SJCRH30 (cell line): ENCODE measurements at places on chromosomes 1 and 21.

DNA sequence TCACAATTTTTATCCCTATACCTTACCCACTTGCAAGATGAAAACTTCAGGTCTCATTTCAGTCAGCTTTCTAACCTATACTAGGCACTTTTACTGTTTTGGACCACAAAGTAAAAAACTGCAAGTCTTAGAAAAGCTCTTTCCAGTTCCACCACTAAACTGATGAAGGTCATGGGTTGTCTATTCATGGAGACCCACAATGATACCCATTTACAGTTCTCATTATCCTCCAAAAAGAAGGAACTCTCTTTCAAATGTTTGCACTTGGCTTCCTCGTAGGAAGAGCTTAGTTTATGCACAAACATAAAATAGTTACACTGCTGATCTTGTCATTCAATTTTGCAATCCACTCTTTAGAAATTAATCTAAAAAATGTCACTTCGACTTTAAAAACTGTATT lies 9.3 kb downstream of the ZNF281 start:
- DNase-seq, result no peak

DNA sequence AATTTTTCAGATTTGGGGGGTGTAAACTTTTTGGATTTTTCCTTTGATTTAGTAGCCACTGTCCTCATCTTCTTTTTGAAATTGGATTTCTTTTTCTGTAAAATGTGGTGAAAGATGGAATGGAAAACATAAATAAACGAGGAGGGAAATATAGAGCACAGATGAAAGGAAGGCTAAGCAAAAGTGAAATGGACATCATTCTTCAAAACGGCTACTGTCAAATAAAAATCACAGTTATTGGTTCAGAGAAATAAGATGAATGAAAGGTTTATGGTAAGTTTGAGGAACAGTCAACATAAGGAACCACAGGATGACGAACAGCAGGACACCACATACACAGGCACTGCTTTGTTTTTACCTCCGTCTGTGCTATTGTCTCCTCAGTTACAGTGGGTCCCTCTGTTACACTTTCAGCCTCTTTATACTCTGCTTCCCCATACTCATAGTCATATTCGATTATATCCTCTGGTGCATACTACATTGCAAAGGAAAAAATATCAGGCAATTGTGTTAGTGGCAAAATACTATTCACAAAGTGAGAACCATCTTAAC lies 82.4 kb downstream of the COL11A1 start:
- no peak for DNase-seq

GRCh38 chr21:38258521-38259485 lies 2.0 kb downstream of the KCNJ15 start:
- DNase-seq, result no peak

DNA sequence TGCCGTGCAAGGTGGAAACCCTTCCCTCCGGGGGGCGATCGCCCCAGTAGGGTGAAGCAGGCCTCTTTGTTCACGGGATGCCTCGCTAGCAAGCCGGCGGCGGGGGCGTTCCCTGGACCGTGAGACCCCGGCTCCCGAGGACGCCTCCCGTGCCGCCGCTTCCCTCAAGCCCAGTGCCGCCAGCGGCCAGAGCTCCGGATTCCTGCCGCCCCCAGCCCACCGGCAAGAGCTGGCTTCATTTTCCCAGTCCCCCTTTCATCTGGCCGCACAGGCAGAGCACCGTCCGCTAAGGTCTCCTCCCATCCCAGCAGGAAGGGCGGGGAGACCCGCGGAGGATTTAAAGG lies 16.3 kb downstream of the IER5 start:
- DNase-seq, result no peak

DNA sequence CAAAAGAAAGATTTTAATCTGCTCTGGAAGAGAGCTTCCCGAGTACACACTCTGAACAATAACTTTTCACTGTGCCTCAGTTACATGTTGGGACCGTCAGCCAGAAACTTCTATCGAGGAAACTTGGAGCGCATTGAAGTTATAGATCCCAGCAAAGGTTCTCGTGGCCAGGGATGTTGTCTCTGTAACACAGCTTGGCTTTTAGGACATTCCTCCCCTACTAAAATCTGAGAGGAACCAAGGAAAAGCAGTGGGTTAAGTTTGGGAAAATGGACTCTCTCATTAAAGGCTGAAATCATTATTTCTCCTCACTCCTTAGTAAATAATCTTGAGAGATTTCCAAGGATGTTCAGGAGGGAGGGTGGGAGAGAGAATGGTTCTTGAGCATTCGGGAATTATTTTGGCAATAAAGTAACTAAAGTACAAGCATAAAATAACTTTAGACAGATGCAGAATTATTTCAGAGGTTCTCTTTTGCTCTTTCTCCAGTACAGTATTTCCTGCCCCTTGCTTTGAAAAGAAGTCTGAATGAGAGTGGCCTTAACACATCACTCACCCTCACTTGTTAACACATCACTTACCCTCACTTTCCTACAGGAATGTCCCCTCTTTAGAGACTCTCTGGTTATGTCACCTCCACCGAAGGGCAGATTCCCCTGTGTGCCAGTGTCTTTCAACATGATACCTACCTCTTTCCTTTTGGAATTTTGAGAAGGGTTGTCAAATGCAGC lies 1.8 kb upstream of the NFIA start:
- DNase-seq, result no peak

DNA sequence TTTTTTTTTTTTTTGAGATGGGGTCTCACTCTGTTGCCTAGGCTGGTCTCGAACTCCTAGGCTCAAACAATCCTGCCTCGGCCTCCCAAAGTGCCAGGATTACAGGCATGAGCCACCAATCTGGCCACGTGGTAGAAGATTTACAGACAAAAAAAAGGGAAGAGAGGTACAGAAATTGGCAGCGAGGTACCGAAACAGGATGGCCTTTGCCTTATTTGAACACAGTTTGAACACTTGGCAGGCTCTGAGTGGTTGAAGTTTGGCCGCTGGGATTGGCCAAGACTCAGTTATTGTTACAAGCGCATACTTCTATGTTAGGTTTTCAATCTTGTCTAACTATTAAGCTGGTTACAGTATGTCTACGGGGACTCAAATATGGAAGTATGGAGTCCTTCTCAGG lies 6.2 kb upstream of the AADACL4 start:
- no peak for DNase-seq

GRCh38 chr1:98921817-98922216 lies 82.8 kb downstream of the PLPPR5 start:
- DNase-seq, result no peak

DNA sequence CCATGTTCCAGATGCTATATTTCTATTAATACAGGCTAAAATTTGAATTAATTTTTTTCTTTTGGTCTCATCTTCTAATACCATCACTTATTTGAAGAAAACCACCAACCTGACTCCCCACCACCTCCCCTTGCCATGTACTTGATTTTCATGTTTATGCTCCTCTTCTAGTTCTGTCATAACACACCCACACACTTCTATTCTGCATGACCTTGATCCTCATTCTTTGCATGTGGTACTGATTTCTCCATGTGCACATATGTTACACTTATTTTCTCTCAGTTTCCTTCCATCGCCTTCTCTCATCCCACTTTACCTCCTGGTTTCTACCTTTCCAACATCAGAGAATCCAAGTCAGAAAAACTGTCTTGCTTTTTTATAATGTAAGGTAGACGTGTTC lies 78.9 kb upstream of the ARID1A start:
- no peak for DNase-seq

- DNase-seq, result peak; percentile 51
These were observed 29.0 kb downstream of the C1orf52 start for GRCh38 chr1:85230305-85230977.

DNA sequence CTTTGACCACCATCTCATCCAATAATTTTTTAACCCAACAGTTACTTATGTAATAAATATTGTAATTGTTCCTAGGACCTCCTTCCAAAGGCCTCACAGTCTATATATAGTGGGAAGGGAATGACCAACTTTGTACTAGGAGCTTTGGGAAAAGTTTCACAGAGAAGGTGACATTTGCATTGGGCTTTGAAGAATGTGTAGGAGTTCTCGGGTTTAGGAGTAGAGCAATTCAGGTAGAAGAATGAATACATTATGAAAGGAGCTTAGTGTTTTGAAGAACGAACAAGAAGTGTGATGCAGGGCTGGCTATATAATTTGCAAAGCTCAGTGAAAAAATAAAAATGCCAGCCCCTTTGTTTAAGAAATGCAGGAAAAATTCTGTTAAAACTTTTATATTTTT lies 330.4 kb upstream of the DEPDC1 start:
- no peak for DNase-seq

DNA sequence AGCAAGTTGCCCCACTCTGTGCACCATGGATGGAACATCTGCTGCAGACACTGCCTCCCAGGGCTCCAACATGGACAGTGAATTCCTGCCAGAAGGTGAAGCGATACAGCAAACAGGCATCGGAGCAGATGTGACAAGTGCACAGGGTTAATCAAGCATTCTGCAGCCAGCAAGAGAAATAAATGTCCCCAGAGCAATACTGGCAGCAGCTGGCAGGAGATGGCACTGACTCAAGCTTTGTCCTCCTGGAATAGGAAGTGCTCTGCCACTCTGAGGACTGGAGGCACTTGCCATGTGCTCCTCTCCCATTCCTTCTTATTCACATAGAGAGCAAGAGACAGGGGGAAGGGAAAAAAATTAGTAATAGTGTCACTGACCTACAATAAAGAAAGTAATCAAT lies 402.7 kb upstream of the DAB1 start:
- no peak for DNase-seq

GRCh38 chr1:238944028-238944427 lies 442.3 kb upstream of the CHRM3 start:
- DNase-seq, result no peak

DNA sequence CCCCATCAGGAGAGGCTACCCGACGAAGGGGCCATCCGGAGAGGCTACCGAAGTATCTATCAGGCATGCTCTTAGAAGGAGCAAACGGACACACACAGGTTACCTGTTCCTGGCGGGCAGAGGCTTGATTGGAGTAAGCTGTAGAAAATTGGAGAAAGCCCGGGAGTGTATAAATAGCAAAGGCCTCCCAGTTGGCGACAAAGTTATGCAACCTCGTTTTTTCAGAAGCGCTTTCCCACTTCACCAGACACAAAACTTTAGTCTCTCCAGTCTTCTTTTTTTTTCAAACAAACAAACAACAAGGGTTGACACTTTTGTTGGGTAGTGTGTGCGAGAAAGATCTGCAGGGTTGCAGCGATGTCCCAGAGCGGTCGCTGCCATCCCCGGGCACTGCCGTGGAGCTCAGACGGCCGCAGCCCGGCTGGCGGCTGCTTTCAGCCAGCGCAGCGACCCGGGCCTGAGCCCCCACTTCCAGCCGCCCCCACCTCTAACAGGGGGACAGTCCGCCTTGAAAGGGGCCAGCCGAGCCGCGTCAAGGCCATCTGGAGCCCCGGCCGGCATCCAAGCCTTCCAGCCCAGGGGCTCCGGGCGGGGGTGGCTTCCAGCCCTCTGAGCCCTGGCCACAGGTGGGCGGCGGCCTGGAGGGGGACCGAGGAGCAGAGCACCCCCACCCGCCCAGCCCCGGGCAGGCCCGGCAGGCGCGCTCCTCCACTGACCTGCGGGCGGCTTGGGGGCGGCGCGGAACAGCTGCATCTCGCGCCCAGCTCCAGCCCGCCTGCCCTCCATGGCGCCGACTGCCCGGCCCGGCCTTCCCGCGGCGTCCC lies 616 bp downstream of the MCOLN3 start:
- peak; percentile 68 for DNase-seq

GRCh38 chr1:22043198-22043769 lies 9.2 kb upstream of the CDC42 start:
- no peak for DNase-seq

GRCh38 chr21:34844924-34845238 lies 176.1 kb downstream of the CLIC6 start:
- no peak for DNase-seq

- DNase-seq, result peak; percentile 23
These were observed 920 bp downstream of the MTR start for GRCh38 chr1:236795757-236796667.

DNA sequence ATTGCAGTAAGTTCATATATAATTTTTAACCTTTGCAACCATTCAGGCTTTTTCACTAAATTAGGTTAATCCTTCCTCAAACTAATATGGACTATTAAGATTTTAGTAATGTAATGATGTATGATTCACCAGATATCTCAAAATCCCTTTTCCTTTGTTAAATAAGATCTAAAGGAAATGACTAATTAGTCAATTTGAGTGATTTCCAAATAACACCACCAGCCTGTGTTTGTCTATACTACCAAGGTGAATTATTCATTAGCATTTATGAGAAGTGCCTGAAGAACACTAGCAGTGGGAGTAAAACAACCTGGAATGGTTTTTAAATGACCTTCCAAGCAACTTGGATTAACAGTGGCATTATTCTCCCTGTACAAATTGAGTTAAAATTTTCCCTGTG lies 670.6 kb upstream of the PKN2 start:
- no peak for DNase-seq

GRCh38 chr1:109910963-109911798 lies 532 bp downstream of the CSF1 start:
- no peak for DNase-seq

GRCh38 chr1:78303620-78304019 lies 187.2 kb upstream of the PTGFR start:
- DNase-seq, result no peak

GRCh38 chr1:15337656-15338402 lies 71.9 kb upstream of the EFHD2 start:
- DNase-seq, result peak; percentile 80

DNA sequence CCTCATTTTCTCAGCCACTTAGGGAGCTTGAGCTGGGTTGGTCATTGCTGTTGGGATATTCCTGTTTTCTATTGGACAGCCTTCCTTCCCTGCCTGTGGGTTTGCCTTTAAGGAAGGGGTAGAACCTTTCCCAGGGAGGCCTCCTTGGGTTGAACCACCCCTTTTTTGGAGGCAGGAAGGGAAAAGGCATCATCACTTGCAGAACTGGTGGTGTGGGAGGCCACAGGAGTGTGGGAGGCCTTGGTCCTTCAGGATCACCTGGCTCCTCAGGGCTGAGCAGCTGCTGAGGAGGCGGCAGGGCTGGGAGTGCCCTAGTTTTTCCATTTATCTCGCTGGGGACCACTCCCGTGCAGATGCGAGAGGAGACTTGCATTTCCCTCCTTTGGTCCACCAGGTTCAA lies 667 bp upstream of the CYB561D1 start:
- DNase-seq, result no peak

DNA sequence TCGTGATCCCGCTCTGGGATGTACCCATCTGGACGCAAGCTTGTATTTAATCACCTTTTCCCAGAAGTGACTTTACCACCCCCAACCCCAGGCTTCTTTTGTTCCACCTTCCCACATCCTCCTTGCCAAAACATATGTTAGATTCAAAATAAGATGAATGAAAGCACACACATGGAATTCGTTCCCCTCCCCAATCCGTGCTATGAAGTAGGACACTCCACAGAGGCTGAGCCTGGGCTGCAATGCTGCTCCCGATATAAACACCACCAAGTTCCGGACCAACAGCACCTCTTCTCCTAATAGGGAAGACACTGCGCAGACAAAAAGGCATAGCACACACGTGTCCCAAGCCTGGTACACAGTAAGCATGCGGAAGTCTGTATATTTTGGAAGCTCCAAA lies 86.1 kb downstream of the CLSTN1 start:
- DNase-seq, result no peak
